ENCODE measurements at places on chromosomes 5 and 9. TPM values are rescaled to one million over a fixed set of nuclear protein-coding genes. Genes with fewer than 3 reads are reported as not detected.

The PPP2R2B gene
- polyA plus RNA-seq = not detected

The PDE6A gene
- polyA plus RNA-seq = 0.05 TPM

The PCDHB16 gene
- polyA plus RNA-seq = not detected

The HSD17B3 gene
- not detected for polyA plus RNA-seq

The CENPP gene
- polyA plus RNA-seq = 30.2 TPM

The BRD8 gene
- polyA plus RNA-seq = 78.5 TPM

The TYRP1 gene
- not detected for polyA plus RNA-seq

The ANKRD55 gene
- not detected for polyA plus RNA-seq

The SLC28A3 gene
- polyA plus RNA-seq = 0.05 TPM

The SLC6A18 gene
- not detected for polyA plus RNA-seq

The BARHL1 gene
- not detected for polyA plus RNA-seq

The PCDHGA10 gene
- 1.3 TPM for polyA plus RNA-seq

The FOXD4L5 gene
- polyA plus RNA-seq = not detected

The NRG2 gene
- 3.1 TPM for polyA plus RNA-seq

The C5orf52 gene
- polyA plus RNA-seq = not detected

The NSMF gene
- polyA plus RNA-seq = 0.91 TPM

The PRELID2 gene
- not detected for polyA plus RNA-seq

The IFNA2 gene
- polyA plus RNA-seq = not detected

The TMEM252 gene
- polyA plus RNA-seq = not detected

The GPR107 gene
- 6.3 TPM for polyA plus RNA-seq

The PDZD2 gene
- not detected for polyA plus RNA-seq

The DND1 gene
- 0.15 TPM for polyA plus RNA-seq

The SYNPO gene
- polyA plus RNA-seq = 0.77 TPM

The IL31RA gene
- polyA plus RNA-seq = not detected

The DDX4 gene
- polyA plus RNA-seq = not detected

The SNCB gene
- polyA plus RNA-seq = not detected

The PIP5K1B gene
- 8.5 TPM for polyA plus RNA-seq

Measured in GM12878 (cell line).